ENCODE measurements at places on chromosomes 11 and 22. TPM values are rescaled to one million over a fixed set of nuclear protein-coding genes. Genes with fewer than 3 reads are reported as not detected.

The TMEM225 gene
- total RNA-seq: not detected

The FXYD6 gene
- total RNA-seq: 93.6 TPM

The GLYAT gene
- total RNA-seq: not detected

The CRACR2B gene
- 4.0 TPM for total RNA-seq

The SLC25A1 gene
- 16.3 TPM for total RNA-seq

The MYBPC3 gene
- 0.18 TPM for total RNA-seq

The TEX12 gene
- total RNA-seq: 0.54 TPM

The ESAM gene
- 6.4 TPM for total RNA-seq

The XRRA1 gene
- total RNA-seq: 26.6 TPM

The OR51B5 gene
- total RNA-seq: 1.6 TPM

The OR10A2 gene
- not detected for total RNA-seq

The CCDC116 gene
- 0.45 TPM for total RNA-seq

The KCNA4 gene
- total RNA-seq: 4.6 TPM

The SHISAL1 gene
- total RNA-seq: 14.6 TPM

The ARHGEF12 gene
- 212 TPM for total RNA-seq

The SYT7 gene
- total RNA-seq: 25.7 TPM

The MMP12 gene
- not detected for total RNA-seq

The DNAJC4 gene
- 15.7 TPM for total RNA-seq

The ABCG4 gene
- total RNA-seq: 4.0 TPM

Data from cerebellum (tissue), 4 donors.